NCI-H1436 (cell line): ENCODE measurements at places on chromosomes 12 and 14.

DNA sequence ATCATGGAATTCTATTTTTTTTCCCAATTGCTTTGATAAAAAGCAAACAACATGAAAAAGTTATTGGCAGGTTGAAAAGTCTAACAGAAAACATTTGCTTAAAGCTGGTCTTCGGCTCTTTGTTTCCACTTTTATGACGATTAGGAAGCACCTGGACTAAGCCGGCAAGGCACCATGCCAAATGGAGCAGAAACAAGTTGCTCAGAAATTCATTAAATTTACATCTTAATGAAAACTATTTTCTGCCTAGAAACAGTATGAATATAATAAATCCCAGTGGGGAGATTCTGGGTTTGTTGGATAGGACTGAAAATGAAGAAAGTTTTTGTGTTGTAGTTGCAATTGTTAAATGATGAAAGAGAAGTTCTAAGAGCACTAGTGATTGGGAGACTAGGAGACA lies 51.4 kb upstream of the OR9K2 start:
- DNase-seq, result no peak

DNA sequence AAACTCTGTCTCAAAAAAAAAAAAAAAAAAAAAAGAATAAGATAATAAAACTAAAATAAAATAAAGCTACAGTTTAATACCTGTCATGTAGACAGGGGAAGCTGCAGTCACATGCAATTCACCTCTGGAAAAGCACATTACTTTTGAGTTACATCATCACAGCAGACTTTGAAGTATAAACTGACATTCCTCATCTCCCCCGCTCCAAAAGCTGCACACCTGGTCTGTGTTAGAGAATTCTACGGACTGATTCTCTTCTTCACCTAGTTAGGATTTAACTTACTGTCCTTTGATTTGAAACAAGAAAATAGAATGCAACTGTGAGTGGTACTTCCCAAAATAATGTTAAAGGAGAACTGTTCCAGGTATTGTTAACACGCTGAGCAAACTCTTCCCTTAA lies 25.1 kb downstream of the SPPL3 start:
- no peak for DNase-seq

DNA sequence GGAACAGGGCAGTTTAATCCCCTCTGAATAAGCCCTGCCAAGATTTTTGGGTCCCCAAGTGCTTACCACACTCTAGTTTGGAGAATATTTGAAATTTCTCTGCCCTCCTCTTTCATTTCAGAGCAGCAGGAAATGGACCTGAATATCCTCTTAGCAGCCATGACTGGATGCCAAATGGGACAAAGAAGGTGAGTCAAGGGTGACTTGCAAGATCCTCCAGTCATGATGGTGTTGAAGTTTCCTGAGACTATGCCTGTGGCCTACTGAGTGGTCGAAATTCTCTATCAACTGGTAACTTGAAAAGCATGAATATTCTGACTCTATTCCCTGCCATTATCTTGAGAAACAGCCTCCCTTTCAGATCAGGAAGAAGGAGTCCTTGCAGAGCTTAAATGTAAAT lies 1674.7 kb upstream of the SEL1L start:
- no peak for DNase-seq

DNA sequence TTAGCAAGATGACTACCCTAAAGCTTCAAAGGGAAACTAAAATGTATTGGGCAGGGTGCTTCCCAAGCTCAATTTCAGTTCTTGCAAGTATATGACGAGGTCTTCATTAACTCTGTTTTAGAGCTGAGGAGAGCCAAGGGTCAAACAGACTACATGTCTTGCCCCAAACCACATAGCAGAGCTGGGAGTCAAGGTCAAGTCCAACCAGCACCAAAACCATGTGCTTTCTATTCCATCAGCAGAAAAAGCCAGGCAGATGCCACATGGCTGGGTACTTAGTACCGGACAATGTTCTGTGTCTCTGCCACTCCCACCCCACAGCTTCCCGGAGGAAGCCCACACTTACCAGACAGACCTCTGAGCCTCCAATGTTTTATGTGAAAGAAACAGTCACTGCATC lies 17.6 kb downstream of the NID2 start:
- no peak for DNase-seq

DNA sequence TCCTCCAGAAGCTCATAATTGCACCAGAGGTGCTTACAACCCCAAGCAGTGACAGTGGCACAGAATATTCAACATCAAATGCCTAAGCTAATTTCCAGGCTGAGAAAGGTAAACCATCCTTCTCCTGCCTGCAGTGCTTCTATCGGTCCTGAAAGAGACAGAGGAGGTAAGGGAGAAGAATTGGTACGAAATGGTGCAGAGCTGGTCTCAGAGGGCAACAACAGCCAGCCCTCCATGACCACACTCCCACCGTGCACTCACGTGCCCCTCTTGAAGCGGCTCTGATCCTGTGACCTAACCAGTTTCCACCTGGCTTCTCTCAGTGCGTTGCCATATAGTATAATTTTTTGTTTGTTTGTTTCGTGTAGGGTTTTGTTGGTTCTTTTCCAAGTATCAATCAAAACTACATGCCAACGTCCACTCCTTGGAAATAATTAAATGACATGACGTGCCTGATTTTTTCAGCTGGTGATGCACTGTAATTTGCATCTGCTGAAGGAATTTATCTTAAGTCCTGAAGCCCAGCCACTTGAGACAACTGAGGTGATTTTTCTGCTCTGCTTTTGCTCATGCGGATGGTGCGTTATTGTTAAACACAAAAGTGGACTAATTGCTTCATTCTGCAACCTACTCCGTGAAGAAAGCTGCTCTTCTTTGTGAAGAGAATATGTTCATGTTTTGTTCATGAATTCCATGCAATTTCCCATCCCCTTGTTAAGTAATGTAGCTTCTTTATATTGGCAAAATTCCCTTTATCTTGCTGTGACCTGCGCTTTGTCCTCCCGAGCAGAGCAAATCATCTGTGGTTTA lies 1.3 kb upstream of the ATP2A2 start:
- no peak for DNase-seq
